ENCODE measurements at places on chromosomes 12 and 14.
A peak's percentile ranks its signal among the peaks of the same experiment; 100 is the strongest.

DNA sequence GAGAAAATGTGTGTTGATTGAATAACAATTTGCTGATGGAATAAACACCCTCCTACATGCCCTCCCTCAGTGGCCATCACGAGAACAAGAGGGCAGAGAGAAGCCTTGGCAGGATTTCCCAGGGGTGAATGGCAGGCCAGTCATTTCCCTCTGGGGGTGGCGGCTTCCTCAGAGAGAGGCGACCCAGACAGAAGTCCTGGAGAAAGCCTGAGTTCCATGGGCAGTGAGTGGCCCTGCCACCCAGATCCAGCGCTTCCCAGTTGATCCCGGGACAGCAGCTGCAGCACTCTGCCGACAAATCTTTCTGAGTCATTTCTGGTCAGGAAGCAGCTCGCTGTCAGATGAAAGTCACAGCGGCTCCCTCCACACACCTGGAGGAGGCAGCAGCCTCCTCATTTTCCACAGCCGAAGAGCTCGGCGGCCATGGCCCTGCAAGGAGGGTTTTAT lies 123.0 kb downstream of the SCARB1 start:
- no peak for DNase-seq

- no peak for DNase-seq
Measured at GRCh38 chr14:45757655-45758054, 504.7 kb upstream of the MIS18BP1 start.

DNA sequence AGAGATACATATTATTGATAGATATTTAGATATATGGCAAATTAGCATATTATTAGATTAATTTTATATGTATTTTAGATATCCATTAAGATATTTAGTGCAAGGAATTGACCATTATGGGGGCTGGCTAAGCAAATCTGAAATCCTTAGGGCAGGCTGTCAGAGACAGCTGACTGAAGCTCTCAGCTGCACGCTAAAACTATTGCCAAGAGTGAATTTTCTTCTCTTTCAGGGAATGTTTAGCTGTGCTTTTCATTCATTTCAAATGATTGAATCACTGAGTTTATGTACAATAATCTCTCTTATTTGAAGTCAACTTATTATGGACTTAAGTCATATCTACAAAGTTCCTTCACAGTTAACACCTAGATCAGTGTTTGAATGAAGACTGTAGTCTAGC lies 566.5 kb downstream of the LRFN5 start:
- DNase-seq, result no peak

GRCh38 chr12:47949441-47950341 lies 13.7 kb upstream of the TMEM106C start:
- DNase-seq, result peak; percentile 81

DNA sequence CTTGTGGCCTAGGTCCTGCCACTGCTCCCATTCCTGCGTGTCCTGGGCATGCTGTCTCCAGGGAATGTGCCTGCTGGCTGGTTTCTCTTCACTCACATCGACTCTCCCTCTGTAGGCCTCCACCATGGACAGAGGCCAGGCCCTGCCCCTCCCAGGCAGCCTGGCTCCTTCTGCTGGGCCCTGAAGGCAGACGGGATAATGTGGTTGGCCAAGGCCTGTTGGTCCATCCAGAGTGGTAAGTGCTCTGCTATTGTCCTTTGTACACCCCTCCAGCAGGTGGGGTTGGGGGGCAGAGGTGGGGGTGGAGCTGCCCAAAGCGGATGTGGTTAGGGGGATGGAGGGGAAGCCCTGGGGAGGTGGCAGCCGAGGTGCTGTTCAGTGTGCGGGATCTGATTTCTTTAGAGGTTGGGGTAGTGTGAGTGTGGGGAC lies 9.5 kb upstream of the NR4A1 start:
- no peak for DNase-seq

DNA sequence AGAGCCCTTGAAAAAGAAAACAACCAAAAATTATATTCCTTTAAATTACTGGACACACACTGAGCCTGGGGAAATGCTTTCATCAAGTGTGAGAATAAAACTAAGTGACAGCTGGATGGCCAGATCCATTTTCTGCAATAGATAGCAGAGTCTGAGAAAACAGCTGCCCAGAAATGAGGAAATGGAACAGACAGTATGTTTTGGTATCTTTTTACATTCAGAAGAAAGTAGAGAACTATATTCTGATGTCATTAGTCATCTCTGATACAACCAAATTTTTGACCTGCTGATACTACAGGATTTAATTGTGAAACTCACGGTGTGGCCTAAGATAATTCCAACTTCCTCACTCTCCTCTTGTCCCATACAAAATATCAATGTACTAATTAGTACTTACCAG lies 78.2 kb downstream of the HMGA2 start:
- peak; percentile 70 for DNase-seq

DNA sequence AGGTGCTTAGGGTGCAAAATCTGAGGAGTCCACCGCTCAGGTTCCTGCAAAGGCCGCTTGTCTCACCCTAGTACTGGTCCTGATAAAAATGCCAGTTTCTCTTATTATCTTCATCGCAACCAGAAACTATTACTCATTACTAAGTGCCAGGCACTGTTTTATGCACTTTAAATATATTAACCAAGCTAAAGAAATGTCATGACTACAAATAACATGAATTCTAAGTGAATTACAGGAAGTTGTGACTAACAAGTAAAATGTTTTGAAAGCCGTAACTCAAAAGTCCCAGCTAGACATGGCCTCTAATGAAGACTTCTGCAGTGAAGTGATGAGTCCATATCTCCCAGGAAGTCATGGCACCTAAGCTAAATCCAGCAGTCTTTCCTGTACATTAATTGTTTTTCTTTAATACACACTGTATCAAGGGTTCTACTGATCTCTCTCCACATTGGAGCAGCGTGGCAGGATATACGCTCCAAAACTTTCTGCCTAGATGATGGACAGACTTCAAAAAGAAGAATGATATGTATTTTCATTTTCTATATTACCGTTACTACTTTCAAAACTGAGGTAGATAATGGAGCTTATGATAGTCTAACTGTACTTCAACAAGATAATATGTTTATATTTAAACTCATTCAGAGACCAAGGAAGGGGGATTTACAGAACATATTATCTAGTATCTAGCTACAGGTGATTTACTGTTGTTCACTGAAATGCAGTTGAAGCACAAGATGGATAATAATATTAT lies 117.3 kb upstream of the ARID2 start:
- DNase-seq, result peak; percentile 43

GRCh38 chr12:1313906-1314305 lies 280.5 kb downstream of the FBXL14 start:
- no peak for DNase-seq

DNA sequence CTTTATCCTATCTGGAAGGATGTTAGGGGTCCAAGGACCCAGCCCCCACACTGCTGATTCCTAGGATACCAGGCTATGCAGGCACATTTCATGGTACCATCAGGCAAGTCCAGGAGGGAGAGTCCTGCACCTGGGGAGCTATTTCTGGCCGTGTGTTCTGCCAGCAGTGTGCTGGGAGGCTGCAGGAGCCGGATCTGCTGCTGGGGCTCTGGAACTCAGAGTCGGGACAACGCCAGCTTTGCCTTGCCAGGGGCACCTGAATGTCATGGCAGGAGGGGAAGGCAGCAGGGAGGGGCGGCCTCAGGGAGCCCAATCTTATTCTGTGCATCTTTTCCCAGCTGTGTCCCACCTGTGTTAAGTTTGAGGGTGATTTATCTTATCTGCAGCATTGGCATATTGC lies 17.8 kb downstream of the SRRM4 start:
- DNase-seq, result no peak

GRCh38 chr12:83016218-83016835 lies 329.6 kb downstream of the TMTC2 start:
- DNase-seq, result no peak

GRCh38 chr12:83473408-83474095 lies 786.8 kb downstream of the TMTC2 start:
- no peak for DNase-seq

- no peak for DNase-seq
Measured at GRCh38 chr12:24396224-24396623, 446.8 kb upstream of the SOX5 start.

GRCh38 chr12:2825132-2825531 lies 9.7 kb downstream of the NRIP2 start:
- no peak for DNase-seq

GRCh38 chr14:76149196-76149595 lies 2.5 kb upstream of the GPATCH2L start:
- no peak for DNase-seq

DNA sequence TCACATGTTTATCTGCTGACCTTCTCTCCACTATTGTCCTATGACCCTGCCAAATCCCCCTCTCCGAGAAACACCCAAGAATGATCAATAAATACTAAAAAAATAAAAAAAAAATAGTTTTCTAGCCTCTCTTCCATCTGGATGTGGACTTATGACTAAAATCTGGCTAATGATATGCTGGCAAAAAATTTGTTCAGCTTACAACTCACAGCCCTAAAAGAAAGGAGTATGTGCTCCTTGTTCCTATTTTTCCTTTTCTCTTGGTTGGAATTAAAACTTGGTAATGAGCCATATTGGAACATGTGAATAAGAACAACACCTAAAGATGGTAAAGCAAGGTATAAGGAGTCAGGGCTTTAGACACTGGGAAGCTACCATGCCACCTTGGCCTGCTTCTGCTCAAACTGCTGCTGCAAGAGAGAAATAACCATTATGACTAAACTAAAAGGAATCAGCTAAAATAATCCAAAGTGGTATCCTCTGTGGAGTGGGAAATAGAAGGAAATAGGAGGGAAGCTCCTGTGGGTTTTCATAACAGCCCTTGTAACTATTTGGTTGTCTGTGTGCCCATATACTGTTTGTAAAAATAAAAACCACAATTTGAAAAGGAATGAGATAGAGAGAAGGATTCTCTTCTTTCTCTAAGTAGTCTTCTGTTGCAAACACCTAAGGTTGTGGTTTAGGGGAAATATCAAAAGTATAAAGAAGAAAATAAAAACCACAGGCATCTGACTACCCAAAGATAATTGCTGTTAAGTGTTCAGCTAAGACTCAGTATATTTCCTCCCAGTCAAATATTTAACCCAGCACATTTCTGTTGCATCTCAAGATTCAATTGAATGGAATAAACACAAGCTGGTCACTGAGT lies 53.8 kb downstream of the SDR9C7 start:
- DNase-seq, result no peak

DNA sequence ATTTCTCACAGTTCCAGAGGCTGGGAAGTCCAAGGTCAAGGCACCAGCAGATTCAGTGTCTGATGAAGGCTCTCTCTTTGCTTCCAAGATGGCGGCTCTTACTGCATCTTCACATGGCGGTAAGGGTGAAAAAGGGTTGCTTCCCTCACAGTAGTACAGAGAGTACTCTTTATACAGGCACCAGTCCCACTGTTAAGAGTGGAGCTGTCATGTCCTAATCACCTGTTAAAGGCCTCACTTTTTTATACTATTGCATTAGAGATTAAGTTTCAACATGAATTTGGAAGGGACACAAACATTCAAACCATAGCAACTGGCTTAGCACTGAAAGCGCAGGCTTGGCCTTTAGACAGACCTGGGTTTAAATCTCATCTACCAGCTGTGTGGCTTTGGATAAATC lies 50.0 kb upstream of the TCL1A start:
- DNase-seq, result no peak

DNA sequence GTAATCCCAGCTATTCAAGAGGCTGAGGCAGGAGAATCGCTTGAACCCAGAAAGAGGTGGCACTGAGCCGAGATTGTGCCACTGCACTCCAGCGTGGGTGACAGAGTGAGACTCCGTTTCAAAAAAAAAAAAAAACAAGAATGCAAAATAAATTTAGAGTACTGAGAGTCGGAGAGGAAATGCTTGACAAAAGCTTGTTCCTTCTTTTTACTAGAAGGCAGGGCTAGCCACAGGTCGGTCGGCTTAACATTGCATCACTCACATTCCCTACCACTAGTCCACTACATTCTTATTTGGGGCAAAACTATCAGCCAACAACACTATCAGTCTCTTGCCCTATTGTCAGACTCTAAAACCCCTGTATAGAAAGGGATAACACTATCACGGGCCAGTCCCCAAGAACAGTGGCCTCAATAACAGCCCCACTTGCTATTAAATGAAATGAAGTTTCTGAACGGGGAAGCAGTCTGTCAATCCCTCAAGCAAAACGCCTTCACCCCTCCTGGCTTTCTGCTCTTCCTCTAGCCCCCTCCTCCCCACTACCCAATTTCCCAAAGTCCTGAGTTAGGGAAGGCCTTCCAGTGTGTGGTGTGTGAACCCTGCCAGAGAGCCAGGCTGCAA lies 1.0 kb downstream of the RNF41 start:
- peak; percentile 49 for DNase-seq

GRCh38 chr12:8446642-8447547 lies 8.9 kb upstream of the CLEC6A start:
- no peak for DNase-seq

DNA sequence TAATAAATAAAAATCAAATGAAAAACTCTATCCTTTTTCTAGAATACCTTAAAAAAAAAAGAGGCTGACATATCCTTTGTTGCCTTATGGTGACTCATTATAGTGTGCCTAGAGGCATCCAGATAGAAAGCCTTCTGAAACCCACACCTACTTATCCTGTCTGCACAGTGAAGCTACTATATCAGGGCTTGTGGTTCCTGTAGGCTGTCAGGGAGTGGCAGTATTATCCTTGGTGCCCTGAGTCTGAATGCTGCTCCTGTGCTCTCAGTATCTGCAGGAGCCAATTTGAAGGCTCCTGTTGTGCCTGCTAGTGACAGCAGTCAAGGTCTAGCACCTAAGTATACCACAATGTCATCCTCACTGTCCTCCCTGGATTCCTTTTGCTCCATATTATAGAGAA lies 168.4 kb upstream of the AVPR1A start:
- DNase-seq, result no peak

DNA sequence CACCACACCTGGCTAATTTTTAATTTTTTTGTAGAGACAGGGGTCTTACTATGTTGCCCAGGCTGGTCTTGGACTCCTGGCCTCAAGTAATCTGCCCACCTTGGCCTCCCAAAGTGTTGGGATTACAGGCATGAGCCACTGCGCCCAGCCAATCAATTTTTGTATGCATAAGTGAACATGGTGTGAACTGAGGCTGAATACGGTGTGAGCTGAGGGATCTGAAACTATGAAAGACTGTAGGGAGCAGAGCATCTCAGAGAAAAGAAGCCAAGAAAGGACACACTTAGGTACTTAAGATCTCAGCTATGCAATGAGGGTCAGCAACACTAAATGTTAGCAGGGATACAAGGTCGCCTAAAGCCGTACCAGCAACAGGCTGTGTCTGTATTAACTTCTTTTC lies 54.1 kb downstream of the KSR2 start:
- DNase-seq, result no peak

DNA sequence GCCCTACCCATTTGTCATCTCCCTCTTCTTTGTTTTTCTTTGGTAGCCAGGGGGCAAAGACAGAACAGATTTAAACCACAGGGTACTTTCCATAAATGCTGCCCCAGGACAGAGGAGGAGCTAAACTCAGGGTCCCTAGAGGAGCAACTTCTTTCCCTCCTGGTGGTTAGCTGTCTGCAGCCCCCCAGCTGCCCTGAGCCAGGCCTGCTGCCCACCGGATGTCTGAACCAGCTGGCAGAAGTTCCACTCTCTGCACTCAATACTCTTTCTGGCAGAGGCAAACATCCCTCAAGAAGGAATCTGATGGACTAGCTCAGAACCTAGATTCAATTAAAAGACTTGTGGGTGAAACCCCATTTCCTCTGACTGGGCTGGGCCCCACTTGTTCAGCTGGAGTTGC lies 10.7 kb downstream of the VDR start:
- no peak for DNase-seq
